Brain pericyte (primary cell): ENCODE measurements at places on chromosomes 7 and 10.

DNA sequence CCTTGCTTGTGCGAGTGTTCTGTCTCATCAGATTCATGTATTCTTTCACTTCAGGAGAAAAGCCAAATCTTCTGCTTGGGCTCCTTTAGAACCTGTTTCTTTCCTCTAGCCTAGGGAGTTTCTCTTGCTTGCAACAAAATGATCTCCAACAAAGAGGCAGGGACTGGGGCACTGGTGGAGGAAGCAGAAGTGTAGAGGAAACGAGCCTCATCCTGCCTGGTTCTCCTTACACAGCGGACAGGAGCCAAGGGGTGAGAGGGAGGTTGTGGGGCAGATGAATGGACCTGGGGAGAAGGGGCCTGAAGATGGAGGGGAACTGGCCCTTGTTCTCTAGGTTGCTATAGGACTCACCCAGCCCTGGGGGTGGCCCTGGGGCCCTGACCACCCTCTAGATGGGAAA is 141.1 kb downstream of the PKD1L1 start:
- no peak for DNase-seq

GRCh38 chr10:32077896-32078485 is 21.8 kb upstream of the KIF5B start:
- DNase-seq: no peak

- DNase-seq: no peak
Measured at GRCh38 chr10:49458869-49459268, 63.0 kb upstream of the DRGX start.

GRCh38 chr10:46052791-46053375 is 6.8 kb upstream of the MSMB start:
- no peak for DNase-seq

DNA sequence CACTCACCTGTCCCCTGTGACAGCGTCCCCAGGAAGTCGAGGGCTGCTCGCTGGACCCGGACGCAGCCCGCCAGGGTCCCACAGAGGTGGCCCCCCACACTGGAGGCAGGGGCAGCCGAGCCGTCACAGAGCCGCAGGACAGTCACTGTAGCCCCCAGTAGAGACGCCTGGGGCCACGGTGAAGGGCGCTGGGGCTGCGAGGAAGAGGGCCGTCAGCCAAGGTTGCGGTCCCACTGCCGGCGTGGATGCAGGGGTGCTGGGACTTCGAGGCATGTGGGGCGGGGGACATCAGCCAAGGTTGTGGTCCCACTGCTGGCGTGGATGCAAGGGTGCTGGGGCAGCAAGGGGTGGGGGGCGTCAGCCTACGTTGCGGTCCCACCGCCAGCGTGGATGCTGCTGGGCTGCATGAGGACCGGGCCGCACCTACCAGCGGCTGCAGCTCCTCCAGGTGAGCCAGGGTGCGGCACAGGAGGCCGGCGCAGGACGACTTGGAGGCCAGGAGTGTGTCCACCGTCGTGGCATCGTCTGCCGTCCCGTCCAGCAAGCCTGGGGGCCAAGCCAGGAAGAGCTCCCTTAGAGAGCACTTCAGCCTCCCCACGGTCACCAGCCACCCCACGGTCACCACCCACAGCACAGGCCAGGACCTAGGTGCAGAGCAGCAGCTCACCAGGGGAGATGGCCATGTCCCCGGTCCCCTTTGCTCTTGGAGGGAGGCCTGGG is 13.9 kb downstream of the BRAT1 start:
- DNase-seq: no peak

GRCh38 chr7:102917436-102918353 is 4.9 kb downstream of the LRRC17 start:
- DNase-seq: no peak

DNA sequence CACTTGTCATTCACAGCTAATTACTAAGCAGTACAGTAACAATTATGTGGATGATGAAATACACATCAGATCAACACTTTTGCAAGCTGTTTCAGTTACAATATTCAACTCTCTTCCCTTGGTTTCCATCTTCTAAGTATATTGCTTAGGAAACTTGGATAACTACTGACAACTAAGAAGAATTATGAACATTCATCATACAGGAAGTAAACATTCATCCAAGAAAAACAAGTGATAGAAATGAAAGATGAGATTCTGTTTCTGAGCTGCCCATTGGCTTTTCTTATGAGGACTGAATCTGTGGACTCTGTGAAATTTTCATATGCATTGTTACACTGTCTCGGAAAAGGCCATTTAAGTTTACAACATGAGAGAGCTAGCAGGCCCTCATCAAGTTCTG is 240.2 kb downstream of the PRKG1 start:
- no peak for DNase-seq

DNA sequence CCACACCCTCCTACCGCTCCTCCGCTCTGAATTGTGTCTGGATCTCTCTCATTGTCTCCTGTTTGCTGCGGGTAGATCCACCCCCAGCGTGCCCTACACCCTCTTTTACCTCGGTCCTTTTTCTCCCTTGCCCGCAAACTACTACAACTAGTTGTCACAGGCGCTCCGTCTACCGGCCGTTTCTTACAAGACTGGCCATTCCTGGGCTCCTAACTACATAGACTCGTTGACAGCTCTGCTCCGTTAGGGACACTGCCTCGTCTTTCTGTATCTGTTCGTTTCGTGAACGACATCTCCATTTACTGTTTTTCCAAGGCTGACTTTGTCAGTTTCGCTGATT is 786 bp downstream of the TAF3 start:
- no peak for DNase-seq

DNA sequence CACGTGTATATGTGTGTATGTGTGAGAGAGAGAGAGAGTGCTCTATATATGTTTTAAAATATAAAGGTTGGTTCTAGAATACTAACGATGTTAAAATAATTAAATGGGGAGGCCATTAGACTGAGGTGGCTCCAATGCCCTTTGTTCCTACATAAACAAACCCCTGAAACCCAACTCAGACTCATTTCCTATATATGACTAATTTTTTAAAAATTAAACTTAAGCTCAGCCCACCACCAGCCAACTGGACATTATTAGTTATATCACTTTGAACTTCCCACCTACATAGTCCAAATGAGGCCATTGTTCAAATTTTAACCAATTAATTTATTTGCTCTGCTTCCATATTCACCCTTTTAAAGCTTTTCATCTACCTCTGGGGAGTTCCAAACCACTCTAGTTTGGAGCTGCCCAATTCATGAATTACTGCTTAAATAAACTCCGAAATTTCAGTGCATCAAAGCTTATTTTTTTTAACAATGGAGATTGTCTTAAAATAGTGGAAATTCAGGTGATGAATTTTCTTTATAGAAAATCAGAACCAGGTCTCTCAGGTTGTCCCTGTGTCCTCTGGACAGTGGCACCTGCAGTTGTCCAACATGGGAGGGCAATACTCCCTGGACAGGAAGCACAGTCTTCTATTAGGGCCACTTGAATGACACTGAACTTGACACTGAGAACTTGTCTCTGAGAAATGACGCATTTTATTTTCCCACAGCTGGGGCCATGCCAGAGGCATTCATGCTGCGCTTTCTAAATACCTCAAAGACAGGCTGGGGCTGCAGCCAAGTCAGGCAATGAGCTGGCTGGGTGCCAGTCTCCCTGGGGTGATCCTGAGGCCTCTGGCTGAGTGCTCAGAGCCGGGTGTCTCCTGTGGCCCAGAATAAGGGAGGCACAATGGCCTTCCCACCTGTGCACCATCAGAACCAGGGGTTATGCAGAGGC is 109.5 kb upstream of the TMEM72 start:
- peak; percentile 83 for DNase-seq

DNA sequence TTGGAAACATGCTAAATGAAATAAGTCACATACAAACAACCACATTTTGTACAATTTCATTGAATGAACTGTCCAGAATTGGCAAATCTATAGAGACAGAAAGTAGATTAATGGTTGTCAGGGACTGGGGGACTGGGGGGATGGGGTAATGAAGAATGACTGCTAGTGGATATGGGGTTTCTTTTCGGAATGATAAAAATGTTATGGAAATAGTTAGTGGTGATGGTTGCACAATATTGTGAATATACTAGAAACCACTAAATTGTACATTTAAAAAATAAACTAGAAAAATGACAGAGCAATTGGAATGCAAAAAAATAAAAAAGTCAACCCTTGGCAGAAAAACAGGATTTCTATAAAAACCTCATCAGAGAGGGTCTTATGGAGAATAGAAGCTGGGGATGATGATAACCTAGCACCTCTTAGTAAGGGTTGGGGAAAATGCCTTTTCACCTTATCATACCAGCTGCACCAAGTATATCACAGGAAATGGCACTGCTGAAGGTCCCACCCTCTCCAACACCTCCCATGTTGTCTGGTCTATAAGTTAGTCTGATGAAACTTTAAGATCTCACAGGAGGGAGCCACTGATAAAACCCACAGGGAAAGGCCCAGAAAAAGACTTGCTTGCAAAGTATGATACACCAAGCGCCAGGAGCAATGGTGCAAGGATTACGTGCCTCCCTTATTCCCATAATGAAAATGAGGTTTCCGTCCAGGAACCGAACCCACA is 23.1 kb upstream of the JAZF1 start:
- DNase-seq: no peak

DNA sequence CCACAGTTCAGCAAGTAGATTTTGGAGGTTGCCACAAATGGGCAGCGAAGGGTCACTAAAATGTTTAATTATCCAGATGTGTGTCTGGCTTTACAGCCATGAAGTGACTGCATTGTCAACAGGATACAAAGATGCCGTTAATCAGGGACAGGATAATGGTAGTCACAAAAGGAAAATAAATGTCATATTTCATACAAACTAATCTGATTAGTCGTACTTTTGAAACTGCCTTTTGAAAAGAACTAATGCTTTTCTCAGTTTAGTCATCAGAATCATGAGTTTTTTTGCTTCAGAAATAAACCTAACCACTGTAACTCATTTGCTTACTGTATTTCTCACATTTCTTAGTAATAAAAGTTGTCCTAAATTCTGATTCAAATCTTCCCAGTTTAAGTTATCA is 22.2 kb upstream of the WNT16 start:
- no peak for DNase-seq

DNA sequence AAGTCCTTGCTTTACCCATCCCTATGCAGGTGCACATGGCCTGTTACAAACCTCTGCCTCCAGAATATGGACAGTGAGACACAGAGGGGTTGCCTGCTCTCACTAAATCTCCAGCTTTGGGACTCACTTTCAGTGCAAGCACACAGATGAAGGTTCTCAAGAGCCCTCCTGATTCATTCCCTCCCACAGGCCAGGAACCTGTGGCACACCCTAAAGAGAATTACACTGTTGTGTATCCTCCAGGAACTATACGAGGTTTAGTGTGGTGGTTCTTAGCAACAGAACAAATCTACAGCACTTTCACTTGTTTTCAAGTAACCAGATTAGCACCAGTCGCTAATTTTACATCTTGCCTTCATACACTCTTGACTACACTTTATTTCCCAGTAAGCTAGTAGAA is 192.3 kb downstream of the PLXNA4 start:
- DNase-seq: no peak

DNA sequence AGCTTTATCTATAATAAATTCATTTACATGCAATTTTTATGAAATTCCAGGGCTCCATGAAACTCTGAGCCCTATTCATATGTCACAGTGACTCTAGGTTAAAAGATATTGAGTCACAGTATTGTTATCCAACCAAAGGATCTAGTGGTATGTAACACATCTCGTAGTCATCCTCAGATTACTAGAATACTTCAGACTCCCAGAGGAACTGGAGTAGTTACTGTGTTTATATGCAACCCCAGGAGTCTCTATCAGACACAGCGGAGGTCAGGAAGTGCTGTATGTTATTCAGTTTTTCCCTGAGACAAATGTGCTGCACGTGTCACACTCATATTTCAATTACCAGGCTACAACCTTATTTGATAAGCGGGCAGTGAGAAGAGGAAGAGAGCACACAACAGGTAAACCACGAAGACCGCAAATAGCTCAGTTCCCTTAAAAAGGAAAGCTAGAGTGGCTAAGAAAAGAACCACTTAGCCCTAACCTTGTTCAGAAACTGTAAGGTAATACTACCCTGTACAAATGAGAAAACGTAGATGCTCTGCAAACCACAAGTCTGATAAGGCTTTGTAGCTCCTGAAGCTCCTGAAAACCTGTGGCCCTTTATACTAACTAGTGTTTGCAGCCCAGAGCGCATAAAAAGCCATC is 114.0 kb upstream of the CNTNAP2 start:
- DNase-seq: no peak

GRCh38 chr10:18230794-18231193 is 90.6 kb downstream of the CACNB2 start:
- no peak for DNase-seq

GRCh38 chr7:70317356-70317755 is 719.1 kb downstream of the AUTS2 start:
- DNase-seq: no peak

DNA sequence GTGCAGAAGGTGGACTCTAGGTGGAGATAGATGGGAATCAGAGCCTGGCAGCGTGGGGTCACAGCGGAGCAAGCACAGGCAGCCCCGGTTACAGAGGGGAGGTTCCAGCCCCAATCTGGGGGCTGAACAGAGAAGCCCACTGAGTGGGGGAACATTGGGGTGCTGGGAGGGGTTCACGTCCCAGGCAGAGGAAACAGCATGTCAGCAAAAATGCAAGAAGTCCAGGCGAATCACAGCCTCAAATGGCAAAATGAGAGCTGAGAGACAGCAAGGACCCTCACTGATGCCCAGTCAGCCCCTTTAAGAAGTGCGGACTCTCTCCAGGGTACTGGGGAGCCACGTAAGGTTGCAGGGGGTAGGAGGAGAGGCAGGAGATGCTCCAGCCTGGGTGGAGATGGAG is 62.0 kb downstream of the ELFN1 start:
- no peak for DNase-seq

GRCh38 chr7:106609416-106609815 is 51.5 kb downstream of the CCDC71L start:
- DNase-seq: no peak

DNA sequence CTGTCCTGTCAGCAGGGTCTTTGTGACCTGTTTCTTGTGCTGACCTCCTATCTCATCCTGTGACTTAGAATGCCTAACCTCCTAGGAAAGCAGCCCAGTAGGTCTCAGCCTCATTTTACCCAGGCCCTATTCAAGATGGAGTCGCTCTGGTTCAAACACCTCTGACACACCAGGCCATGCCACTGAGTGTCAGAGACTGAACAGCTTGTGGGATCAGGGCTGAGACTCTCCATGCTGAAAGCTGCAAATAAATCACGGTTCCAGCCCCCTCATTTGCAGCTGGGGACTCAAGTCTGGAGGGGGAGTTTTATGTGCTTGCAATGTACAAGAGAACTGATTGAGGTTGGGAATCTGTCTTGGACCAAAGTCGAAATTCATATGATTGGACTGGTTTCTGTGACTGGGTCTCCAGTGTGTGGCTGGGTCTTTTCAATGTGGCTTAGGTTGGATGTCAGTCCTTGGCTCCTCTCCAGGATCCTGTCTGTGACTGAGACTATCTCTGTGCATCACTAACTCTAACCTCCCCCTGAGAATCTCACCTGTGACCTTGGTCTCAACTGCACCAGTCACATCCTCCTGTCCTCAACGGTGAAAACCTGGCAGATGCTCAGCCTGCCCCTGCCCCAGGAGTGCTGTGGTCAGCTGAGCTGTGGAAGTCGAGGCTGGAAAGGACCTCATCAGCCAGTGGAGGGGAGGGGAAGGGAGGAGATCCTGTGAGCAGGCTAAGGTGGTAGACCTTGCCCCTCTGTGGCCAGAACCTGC is 11.7 kb downstream of the PRF1 start:
- no peak for DNase-seq

GRCh38 chr7:77796960-77797359 is 1.3 kb downstream of the TMEM60 start:
- DNase-seq: no peak
